ENCODE measurements at places on chromosomes 2 and 18.

DNA sequence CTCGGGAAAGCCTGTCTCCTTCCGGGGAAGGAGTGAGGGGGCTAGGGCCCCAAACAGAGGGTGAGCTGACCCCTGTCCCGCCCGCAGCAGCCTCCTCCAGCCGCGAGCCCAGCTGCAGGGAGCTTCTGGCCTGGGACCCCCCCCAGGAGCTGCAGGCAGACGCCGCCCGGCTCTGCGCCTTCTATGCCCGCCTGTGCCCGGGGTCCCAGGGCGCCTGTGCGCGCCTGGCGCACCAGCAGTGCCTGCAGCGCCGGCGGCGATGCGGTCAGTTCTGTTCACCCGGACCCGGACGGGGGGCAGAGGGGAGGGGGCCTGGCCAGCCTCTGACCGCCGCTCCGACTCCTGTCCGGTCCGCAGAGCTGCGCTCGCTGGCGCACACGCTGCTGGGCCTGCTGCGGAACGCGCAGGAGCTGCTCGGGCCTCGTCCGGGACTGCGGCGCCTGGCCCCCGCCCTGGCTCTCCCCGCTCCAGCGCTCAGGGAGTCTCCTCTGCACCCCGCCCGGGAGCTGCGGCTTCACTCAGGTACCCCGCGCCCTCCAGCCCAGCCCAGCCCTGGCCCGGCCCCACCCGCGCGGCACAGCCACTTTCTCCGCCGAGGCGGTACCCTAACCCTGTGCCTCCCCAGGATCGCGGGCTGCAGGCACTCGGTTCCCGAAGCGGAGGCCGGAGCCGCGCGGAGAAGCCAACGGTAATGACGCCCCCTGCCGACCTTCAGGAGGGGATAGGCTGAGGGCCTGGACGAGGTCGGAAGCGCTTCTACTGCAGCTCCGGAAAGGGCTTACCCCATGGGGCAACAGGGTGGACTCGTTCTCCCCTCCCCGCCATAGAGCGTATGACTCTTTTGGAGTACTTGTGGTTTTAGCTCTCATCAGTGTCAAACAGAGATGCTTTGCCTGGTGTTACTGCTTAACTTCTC, 2.0 kb upstream of the CHRND start:
- DNase-seq: no peak

- DNase-seq: no peak
These were observed 19.8 kb downstream of the HDAC4 start for GRCh38 chr2:239380831-239381708.

- no peak for DNase-seq
These were observed 63.1 kb downstream of the PARD3B start for GRCh38 chr2:204608237-204608939.

DNA sequence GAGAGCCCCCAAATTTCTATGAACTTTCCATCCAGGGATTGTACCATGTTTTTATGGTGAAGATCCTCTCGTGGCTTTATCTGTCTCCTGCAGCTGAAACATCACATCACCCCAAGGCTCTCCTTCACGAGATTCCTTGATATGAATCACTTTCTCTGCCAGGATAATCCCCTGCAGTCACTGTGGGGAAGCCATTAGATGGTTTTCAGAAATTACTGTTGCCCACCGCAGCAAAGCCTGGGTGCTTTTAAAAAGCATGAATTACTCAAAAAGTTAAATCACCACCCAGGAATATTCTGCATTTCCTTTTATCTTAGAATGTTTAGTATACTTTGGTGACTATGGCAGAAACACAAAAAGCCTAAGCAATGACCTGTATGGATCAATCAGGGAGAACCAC, 428.4 kb upstream of the SLC14A2 start:
- DNase-seq: no peak

DNA sequence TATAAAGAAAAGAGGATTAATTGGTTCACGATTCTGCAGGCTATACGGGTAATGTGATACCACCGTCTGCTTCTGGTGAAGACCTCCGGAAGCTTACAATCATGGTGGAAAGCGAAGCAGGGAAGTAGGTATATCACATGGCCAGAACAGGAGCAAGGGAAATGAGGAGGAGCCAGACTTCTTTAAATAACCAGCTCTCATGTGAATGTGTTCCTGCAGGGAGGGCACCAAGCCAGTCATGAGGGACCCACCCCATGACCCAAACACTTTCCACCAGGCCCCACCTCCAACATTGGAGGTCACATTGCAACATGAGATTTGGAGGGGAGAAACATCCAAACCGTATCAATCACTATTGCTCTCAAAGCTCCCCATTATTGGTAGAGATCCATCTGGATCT, 61.8 kb downstream of the EFEMP1 start:
- DNase-seq: no peak
